ENCODE measurements at places on chromosomes 13 and 19.
A peak's percentile ranks its signal among the peaks of the same experiment; 100 is the strongest.

- DNase-seq = no peak
Measured at GRCh38 chr13:74623761-74624160, 489.6 kb upstream of the KLF12 start.

DNA sequence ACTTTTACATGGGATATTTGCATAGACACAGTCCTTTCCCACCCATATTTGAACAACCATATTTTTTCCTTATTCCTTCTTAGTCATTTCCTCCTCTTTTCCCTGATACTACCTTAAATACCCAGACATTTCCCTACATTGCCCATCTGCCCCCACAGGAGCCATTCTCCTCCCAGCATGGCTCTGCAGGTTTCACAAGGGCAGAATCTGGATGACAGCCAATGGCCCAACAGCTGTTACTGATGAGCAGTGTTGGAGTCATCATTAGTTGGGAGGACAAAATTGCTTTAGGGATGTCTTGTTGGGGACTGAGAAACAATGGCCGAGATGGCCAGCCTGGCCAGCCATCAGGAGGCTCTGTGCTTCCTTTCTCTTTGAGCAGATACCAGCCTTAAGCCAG, 209.5 kb downstream of the KLF5 start:
- DNase-seq = peak; percentile 12

- no peak for DNase-seq
Measured at GRCh38 chr19:18426416-18426767, 7.2 kb downstream of the SSBP4 start.

GRCh38 chr13:112078216-112078615, 11.3 kb downstream of the SOX1 start:
- DNase-seq = no peak

DNA sequence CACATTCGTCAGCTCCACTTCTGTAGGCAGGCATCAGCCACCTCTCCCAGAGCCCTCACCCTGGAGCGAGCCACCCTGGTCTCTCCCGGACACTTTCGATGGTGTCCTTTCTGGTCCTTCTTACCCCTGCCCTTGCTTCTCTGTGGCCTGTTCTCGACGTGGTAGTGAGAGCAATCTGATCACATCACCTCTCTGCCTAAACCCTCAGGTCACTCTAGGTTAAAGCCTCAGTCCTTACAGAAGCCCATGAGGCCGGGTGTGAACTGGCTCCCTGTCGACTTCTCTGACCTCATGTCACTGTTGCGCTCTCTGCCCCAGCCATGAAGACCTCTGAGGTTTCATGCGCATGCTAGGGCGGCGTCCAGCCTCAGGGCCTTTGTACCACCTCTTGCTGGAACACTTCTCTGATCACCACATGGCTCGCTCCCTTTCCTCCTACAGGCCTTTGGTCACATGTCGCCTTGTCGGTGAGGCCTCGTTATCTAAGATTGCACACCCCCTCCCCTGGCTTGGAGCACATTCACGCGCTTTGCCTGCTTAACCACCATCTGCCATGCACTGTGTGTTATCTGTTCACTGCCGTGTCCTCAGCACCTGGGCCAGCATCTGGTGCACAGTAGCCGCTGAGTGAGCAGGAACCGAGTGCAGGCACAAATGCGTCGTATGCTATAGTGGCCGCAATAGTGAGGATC, 101.5 kb downstream of the DPF1 start:
- DNase-seq = no peak

DNA sequence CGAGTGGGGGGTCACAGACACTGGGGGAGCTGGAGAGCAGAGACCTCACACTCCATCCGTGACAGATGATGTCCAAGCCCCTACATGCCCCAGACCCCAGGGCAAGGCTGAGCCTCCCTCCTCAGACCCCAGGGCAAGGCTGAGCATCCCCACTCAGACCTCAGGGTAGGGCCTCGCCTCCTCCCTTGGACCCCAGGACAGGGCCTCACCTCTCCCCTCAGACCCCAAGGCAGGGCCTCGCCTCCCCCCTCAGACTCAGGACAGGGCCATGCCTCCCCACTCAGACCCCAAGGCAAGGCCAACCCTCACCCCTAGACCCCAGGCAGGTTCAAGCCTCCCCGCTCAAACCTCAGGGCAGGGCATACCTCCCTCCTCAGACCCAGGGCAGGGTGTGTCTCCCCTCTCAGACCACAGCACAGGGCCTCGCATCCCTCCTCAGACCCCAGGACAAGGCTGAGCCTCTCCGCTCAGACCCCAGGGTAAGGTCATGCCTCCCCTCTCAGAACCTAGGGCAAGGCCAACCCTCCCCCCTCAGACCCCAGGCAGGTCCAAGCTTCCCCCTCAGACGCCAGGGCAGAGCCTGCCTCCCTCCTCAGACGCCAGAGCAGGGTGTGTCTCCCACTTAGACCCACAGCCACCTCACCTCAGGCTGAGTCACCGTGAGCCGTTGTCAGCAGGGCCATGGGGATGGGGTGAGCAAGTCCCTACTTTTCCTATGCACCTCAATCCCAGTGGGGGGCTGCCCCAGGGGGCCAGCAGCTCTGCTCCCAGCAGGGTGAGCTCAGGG, 1.7 kb upstream of the S1PR4 start:
- peak; percentile 84 for DNase-seq

DNA sequence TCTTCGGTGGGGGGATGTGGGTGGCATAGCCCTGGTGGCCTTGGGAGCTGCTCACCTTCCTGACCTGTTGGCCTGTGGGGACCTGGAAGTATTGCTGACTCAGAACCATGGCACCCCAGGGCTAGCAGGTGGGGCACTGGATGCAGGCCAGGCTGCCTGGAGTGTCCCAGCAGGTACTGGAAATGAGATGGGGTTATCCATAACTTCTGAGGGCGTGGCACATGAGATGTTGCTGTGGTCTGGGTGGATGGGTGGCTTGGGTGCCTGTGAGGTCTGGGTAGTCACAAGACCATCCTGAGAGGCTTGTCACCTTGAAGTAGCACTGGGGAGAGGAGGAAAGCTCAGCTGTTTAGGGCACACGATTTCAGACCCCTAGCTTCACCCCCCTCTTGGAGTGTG, 636 bp upstream of the RNF225 start:
- peak; percentile 52 for DNase-seq

DNA sequence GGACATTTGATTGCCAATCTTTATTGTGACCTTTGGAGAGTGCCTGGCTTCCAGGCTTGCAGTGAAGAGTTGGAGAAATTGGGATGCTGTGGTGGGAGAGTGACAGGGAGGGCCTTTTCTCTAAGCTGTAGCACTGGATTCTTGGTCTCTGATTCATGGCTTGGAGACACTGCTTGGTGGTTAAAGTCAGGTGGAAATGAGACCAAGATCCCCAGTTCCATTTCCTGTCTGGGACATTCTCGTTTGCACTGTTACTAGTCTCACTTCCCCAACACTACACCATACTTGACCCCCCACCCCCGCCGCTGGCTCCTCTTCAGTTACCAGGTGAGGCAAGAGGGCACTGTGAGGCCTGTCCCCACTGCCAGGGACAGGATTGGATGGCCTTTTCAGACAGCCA, 2.9 kb downstream of the SUPT5H start:
- DNase-seq = no peak

DNA sequence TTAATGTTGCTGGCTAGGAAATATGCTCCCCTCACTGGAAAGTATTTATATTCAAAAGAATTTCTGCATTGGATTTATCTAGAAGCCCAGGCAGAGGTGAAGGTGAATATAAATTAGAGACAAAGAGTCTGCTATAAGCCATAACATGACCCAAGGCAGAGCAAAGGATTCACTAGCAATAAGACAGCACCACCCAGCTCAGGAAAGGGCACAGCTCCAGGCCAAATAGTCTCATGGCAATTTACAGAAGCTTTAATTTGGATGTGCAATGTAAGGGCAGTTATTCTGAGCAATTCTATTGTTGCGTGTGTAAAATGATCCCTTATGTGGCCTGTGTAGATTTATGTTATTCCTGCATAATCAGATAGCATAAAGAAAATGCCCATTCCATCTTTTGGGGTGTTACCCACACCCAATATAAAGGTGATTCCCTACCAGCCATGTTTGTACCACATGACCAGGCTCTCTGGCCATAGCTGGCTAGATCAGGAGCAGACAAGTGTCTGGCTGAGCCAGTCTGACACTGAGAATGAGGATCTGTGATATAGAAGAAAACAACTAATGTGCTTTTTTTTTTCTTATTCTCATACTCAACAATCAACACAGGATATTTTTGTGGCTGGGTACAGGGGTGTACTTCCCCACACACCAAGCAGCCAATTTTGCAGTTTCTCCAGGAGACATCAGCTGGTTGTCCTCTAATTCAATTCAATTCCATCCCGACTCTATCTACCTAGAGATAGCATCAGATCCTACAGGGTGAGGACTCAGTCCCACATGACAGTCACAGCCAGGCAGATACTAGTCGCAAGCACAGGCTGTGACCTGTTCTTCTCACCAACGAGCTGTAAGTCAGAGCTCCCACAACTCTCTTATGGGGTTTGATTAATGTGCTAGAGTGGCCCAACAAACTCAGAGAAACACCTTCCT, 181.4 kb downstream of the KCTD15 start:
- no peak for DNase-seq

- no peak for DNase-seq
Measured at GRCh38 chr13:29224206-29224605, 371.3 kb downstream of the SLC7A1 start.

DNA sequence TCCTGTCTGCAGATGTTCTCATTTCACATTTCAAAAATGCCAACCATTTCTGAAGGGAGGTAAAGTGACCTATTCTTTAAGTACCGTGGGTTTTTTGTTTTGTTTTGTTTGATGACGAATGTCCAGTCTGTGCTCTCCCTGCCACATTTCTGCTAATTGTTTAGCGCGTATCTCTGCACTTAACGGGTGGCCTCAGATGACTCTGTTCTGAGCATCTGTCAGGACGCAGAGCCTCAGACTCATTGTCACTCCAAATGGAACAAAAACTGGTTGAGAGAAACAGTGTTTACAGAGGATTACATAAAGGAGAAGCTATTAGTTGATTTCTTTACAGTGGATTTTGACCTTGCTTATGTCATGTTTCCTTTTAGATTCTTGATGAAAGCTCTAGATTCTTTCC, 23.7 kb downstream of the TPP2 start:
- DNase-seq = no peak

DNA sequence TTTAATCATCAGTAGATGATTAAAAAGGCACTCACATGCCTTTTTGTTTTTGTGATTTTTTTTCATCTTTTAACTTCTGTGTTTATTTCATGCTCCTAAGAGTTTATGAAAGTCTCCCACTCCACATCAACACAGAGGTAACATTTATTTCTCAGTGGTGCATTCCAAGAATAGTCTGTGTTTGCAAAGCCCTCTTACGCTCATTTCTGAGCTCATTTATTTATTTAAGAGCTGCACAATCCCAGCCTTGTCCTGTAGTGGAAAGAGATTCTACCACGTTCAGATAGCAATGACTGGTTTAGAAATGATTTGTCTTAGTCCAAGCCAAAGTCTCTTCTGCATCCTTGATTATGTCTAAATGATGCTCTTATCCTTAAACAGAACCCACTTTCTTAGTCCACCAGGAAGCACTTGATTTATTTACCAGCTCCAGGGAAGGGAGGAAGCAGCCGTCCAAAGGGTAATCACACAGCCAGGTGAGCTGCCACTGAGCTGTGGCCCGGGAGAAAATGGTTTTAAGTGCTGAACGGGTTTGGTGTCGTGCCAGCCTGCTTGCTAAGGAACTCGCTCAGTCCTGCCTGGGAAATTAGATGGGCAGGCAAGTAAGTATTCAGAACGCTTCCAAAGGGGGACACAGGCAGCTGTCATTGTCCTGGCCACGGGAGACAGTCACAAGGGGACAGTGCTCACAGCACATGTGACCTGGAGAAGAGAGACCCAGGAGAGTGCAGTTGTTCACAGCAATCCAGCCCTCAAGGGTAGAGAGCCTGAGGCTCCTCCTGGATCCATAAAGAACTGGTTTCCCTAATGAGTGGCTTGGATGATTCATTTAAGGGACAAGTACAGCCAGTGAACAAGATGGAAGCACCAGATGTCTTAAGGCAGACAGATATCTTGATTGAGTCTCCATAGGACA, 131.8 kb upstream of the WASF3 start:
- no peak for DNase-seq

DNA sequence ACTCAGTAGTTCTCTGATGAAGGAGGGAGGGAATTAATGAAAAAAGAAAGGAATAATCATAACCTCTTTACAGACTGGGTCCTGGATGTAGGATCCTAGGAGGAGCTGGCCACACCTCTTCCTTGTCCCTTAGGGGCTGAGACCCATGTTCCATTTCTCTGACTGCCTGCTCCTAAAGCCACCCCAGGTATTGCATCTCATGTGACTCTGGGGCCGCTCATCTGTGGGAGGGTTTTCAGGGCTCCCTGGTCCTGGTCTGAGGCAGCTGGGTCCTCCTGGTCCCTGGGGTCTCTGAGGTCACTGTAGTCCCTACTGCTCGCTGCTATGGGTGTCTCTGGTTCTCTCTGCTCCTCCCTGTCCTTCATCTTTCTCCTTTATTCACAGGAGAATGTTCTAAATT, 2.9 kb downstream of the CEACAM21 start:
- no peak for DNase-seq

DNA sequence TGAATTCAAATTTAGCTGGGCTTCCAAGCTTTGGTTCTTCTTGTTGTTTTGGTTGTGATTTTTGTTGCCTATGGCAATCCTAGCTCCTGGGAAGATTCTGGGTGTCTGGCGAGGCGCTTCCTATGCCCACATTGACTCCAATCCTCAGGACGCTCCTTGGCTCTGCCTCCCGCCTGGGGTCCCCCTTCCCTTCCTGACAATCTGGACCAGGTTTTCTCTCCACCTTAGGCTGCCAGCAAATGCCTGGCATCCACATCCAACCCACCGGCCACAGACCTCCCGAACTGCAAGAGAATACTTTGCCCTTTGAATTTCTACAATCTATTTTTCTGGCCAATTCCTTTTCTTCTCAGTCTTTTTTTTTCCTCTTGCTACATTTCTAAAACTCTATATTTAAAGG, 186.9 kb upstream of the UBL3 start:
- DNase-seq = no peak

DNA sequence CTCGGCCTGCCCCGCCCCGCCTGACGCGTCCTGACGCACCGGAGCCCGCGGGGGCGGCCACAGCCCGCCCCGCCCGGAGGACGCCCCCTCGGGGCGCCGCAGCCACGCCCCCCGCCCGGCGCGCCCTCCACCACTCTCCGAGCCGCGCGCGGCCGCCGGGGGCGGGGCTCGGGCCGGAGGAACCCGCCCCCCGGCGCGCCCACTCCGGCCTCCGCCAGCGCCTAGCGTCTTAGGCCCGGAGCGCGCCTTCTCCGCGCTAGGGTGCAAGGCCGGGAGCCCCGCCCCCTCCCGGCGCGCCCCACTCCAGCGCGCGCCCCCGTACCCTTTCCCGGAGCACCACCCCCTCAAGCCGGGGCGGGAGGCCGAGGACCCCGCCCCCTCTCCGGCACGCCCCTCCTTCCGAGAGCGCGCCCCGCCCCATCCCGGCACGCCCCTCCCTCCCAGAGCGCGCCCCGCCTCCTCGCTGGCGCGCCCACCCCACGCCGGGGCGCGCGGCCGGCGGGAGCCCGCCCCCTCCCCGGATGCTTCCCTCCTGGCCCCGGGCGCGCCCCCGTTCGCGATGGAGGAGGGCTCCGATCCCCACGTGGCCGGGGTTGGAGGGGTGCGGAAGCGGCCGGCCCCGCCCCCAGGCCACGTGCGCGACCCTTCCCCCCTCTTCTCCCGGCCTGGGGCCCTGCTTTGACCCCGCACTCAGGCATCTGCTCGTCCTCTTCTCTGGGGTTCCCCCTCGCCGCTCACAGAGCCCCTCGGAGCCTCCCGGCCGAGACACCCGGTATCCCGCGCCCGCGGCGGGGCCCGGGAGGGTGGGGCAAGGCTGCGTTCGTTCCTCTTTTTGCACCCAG, 480 bp upstream of the KLF16 start:
- DNase-seq = peak; percentile 93
